ENCODE measurements at places on chromosomes 2 and 18. TPM values are rescaled to one million over a fixed set of nuclear protein-coding genes. Genes with fewer than 3 reads are reported as not detected.

IL1RL2 gene
- total RNA-seq = 0.73 TPM

PPP1R1C gene
- total RNA-seq = 3.1 TPM

BCL11A gene
- total RNA-seq = 128 TPM

NT5C1B gene
- 0.09 TPM for total RNA-seq

RAB17 gene
- total RNA-seq = 0.36 TPM

PDE1A gene
- 42.4 TPM for total RNA-seq

FOXD4L1 gene
- 0.27 TPM for total RNA-seq

RASGRP3 gene
- 9.3 TPM for total RNA-seq

MOCOS gene
- total RNA-seq = 0.09 TPM

PFN4 gene
- 1.00 TPM for total RNA-seq

ST8SIA5 gene
- total RNA-seq = 9.4 TPM

RBMS1 gene
- total RNA-seq = 78.7 TPM

RUFY4 gene
- total RNA-seq = not detected

DNAJC5G gene
- total RNA-seq = 1.3 TPM

ABCG8 gene
- 0.27 TPM for total RNA-seq

STK16 gene
- total RNA-seq = 12.1 TPM

EML6 gene
- 23.0 TPM for total RNA-seq

DYNAP gene
- total RNA-seq = not detected

NEDD4L gene
- 160 TPM for total RNA-seq

SLC38A11 gene
- 4.4 TPM for total RNA-seq

IL1R1 gene
- total RNA-seq = 1.5 TPM

PID1 gene
- 25.0 TPM for total RNA-seq

ITPRIPL1 gene
- total RNA-seq = 4.9 TPM

TUBA3E gene
- total RNA-seq = not detected

RIT2 gene
- total RNA-seq = 9.5 TPM

CD8B2 gene
- total RNA-seq = not detected

ANKRD23 gene
- total RNA-seq = 8.0 TPM

GCKR gene
- total RNA-seq = 0.54 TPM

MALL gene
- total RNA-seq = 2.4 TPM

SOX11 gene
- total RNA-seq = 146 TPM

CD8A gene
- total RNA-seq = 1.5 TPM

AFG3L2 gene
- 36.7 TPM for total RNA-seq

RESP18 gene
- total RNA-seq = 1.1 TPM

POTEF gene
- total RNA-seq = 0.27 TPM

GYPC gene
- 12.8 TPM for total RNA-seq

DSEL gene
- total RNA-seq = 32.8 TPM

OBSL1 gene
- total RNA-seq = 43.1 TPM

HRH4 gene
- 0.18 TPM for total RNA-seq

COLEC12 gene
- 25.3 TPM for total RNA-seq

ICA1L gene
- total RNA-seq = 72.3 TPM

SLC9A2 gene
- 0.36 TPM for total RNA-seq

CYP26B1 gene
- total RNA-seq = 47.5 TPM

FOXI3 gene
- 0.36 TPM for total RNA-seq

AQP12A gene
- total RNA-seq = not detected

CHRNG gene
- not detected for total RNA-seq

CFAP221 gene
- total RNA-seq = 5.6 TPM

PROKR1 gene
- total RNA-seq = 2.7 TPM

GRP gene
- total RNA-seq = not detected

ZSWIM2 gene
- total RNA-seq = 0.18 TPM

HOXD8 gene
- not detected for total RNA-seq

GLI2 gene
- total RNA-seq = 8.9 TPM

RTKN gene
- 11.0 TPM for total RNA-seq

AMER3 gene
- 25.7 TPM for total RNA-seq

All from cerebellum (tissue), 4 donors.